ENCODE measurements at places on chromosomes 1 and 21.

DNA sequence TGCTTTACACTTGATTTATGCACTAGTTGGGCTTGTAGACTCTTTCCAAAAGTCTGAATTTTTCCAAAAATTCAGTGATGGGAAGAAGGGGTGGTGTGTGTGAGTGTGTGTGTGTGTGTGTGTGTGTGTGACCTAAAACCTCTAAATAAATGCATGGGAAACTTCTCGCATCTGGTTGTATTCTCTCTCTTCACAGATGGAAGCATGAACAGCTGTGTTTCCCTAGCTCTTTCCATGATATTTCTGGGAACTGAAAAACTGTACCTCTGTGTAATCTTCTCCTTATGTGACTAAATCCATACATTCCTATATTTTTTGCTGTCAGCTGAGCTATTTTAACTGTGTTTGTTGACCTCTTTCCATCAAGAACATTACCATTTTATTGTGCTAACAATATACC is 26.2 kb upstream of the CYYR1 start:
- DNase-seq, result no peak

DNA sequence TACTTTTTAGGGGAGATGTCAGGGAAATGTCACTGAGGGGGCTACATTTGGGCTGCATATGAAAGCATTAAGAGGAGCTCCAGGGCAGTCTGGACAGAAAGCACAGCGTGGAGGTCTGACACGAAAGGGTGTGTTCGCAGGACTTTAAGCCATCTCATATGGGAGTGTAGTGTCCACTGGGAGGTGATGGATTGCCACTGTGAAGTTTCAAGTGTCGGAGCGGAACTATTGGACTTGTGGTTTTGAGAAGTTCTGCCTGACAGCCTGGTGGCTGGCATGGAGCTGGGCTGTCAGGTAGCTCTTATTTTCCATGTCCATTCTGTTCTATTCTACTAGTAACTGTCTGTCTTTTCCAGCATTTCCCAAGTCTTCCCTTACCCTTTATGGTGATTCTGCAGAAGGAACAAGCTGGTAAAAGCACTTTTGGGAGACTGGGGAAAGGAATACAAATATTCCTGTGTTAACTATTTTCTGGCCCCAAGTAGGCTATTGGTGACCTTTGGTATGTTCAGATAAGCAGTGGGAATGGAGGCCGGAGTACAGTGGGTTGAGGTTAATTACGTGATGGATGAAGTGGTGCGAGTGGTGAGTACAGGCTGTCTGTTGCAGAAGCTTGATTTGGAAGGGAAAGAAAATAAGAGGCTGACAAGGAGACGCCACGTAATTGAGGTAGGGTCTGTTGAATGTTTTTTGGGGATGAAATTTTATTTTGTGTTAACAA is 19.3 kb downstream of the B3GALT5 start:
- DNase-seq, result no peak

- DNase-seq, result no peak
Measured at GRCh38 chr1:18881642-18882431, 20.5 kb downstream of the ALDH4A1 start.

GRCh38 chr1:237111807-237112206 is 69.8 kb downstream of the RYR2 start:
- DNase-seq, result no peak

GRCh38 chr1:58548371-58548770 is 1.8 kb upstream of the OMA1 start:
- no peak for DNase-seq

GRCh38 chr1:29901624-29902325 is 665.5 kb downstream of the PTPRU start:
- DNase-seq, result no peak

DNA sequence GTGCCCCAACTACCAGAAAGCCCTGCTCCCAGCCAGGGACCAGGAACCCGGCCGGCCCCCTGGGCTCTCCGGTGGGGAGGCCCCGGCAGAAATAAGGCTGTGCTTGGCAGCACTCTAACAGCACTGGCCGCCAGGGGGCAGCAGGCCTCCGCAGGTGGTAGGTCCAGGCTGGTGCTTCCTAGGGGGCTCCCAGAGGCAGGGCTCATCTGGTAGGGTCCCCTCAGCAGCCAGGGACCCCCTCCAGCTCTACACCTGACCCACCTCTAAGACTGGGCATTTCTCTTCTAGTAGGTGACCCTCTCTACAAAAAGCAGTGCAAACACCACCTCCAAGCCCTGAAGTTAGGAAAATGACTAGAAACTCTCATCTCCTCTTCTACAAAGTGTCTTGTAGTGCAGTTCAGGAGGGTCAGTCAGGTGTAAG is 85.6 kb downstream of the STUM start:
- peak; percentile 77 for DNase-seq

- no peak for DNase-seq
Measured at GRCh38 chr1:87906078-87906477, 577.4 kb downstream of the LMO4 start.

- DNase-seq, result no peak
Measured at GRCh38 chr1:93960641-93961147, 51.5 kb upstream of the GCLM start.

- DNase-seq, result no peak
Measured at GRCh38 chr1:81121306-81121705, 679.4 kb upstream of the ADGRL2 start.

GRCh38 chr1:88074661-88075060 is 609.4 kb upstream of the PKN2 start:
- DNase-seq, result no peak

DNA sequence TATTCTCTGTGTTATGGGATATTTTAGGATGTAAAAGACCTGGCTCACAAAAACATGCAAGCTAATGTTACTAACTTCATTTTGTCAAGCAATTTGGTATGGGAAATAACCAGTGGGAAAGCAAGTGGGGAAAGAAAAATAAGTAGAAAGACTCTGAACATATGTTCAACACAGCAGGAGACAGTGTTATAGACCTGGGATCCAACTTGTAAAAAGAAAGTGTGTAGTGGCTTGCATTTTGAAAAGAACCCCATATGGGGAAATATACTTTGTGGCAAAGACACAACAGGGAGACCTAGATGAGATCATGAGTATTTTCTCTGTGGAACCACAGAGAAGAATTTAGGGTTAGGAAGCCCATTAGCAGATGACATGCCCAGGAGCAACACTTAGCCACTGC is 212.7 kb upstream of the NRIP1 start:
- DNase-seq, result no peak

DNA sequence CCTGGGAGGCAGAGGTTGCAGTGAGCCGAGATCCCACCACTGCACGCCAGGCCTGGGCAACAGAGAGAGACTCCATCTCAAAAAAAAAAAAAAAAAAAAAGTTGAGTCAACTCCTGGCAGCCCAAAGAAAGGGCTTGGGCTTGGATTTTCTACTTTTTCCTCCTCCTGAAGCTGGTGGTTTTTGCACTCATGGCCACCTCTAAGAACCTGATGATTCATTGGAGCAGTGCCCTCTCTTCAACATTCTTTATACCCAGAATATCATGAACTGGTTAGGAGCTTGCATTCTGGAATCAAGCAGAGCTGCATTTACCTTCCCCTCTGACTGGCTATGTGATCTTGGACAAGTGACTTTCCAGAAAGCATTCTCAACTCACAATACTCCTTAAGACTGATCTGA is 3.5 kb upstream of the ACTA1 start:
- DNase-seq, result no peak

DNA sequence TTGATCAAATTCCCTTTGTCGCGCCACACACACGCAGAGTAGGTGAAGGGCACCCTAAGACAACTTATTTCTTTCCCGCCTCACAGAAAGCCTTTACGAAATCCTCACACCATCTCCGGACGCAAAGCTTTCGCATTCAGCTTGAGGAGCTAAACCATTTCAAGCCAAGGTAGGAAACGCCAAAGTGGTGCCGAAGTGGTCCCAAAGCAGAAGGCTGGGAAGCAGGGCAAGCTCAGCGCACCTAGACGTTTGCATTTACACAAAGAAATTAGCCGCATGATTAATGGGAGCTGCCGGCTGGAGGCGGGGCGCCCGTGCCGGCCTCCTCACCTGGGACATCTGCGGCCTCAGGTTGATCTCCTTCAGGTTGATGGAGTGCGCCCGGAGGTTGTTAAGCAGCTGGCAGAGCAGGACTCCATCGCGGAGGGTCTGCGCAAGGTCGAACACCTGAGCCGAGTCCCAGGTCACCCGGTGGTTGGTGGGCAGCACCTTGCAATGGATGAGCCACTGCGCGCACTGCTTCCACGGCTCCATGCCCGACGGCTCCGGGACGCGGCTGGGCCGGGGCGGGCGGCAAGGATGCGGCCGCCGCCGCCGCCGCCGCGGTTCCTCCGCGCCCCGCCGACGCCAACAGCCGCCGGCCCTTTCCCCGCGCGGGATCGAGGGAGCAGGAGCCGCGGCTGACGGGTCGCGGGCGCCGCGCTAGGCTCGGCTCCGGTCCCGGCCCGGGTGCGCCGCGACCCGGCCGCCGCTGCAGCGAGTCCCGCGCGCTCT is 457 bp downstream of the VAV3 start:
- peak; percentile 4 for DNase-seq

GRCh38 chr1:2983319-2983705 is 38.0 kb upstream of the ACTRT2 start:
- no peak for DNase-seq

DNA sequence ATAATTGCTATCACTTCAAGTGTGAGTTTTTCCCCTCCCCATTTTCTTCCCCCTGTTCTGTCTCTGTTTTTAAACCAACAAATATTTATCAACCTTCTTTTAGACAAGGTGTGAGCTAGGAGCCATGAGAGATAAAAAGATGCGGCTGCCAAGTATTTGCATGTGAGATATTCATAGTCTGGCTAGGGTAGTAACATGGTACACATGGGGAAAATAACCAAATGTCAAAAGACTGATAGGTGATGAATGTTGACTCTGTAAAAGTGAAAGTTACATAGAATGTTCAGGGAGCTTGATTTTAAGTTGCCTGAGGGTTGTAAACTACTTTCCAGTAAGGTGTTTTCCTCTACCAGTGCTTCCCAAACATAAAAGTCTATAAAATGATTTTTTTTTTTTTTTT is 25.4 kb upstream of the SRP9 start:
- DNase-seq, result no peak
